Activated CD4-positive, alpha-beta T cell treated with anti-CD3 and anti-CD28 coated beads, Interleukin-2, amount 50 U/mL, for 48 hours (primary cell): ENCODE measurements at places on chromosomes 3 and 15.
A peak's percentile ranks its signal among the peaks of the same experiment; 100 is the strongest.

DNA sequence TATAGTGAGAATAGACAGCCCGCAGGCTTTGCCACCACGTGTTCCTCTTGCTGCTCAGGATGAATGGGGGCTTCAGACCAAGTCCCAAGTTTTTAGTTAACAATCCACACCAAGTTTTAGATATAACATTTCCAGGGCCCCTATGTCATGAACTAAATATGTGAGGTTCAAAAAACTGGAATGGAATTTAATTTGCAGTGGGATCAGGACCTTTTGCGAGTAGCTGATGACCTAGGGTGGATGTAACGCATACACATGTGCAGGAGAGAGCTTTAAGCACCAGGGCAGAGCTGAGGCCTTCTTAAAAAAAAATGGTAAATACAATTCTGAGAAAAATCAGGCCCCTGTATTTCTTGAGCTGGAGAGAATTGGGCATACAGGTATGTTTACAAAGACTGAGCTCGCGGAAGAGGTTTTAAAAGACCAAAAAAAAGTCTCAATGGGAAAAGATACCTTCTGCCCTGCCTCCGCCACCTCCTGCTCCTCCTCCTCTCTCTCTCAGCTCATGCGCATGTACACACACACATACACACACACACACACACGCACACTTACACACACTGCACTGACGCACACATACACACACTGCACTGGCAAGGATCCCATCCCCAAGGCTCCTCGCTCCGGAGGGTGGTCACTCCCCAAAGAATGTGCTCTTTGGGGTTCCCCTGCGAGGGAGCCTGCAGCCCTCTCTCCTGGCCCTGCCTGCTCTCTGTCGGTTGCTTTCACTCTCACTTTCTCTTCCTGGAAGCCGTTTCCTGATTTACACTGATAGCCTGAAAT, 48.2 kb upstream of the IGF1R start:
- peak; percentile 47 for DNase-seq

DNA sequence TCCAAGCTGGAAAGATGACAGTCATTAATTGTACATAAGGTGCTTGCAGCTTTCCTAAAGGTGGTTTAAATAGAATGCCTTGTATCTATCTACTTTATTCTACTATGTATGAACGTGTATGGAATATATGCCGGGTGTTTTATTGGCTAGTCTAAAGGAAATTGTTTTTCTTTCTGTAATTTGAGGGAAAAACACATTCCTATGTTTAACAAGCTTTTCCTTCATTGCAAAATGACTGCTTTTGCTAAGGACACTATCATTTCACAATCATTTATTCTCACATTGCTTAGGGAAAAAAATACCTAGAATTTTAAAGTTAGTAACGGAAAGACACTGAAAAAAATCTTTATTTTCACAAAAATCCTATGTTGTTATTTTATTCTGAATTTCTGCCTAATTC, 141.7 kb downstream of the WDR76 start:
- no peak for DNase-seq

DNA sequence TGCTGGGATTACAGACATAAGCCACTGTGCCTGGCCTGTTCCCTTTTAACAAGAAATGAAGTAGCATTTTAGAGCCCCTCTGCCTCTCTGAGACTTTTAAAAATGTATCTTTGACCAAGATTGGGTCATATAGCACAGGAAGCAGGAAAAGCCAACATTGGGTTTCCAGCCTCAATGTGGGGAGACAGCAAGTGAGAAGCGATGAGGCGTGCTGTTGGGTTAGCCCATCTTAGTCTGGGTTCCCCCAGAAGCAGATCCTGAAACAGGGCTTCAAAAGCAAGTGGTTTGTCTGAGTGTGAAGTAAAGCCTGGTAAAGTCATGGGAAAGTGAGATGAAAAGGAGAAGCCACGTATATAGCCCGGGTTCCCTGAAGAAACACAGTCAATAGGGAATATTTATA, 48.2 kb downstream of the SV2B start:
- DNase-seq = no peak

DNA sequence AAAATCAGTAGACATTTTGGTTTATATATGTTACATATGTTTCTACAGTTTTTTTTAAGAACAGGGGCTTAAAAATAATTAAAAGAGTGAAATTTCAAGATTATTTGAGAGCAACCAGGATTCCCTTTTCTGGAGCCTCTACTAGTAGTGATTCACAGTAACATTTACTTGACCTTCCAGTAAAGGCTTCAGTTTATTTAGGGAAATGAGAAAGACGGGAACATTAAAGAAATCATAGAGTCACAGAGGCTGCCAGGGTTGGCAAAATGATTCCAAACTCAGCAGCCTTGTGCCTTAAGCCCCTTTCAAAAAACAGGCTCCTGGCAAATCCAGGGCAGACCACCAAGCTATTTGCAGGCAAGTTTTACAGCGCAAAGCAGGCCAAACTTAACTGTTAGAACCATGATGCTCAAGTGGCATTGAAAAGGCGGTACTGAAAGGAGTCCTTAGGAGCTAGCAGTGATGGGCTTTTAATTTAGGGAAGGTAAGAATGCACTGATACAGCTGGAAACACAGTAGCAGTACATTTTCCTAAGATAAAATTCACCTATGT, 201.1 kb upstream of the ADAMTS9 start:
- no peak for DNase-seq

DNA sequence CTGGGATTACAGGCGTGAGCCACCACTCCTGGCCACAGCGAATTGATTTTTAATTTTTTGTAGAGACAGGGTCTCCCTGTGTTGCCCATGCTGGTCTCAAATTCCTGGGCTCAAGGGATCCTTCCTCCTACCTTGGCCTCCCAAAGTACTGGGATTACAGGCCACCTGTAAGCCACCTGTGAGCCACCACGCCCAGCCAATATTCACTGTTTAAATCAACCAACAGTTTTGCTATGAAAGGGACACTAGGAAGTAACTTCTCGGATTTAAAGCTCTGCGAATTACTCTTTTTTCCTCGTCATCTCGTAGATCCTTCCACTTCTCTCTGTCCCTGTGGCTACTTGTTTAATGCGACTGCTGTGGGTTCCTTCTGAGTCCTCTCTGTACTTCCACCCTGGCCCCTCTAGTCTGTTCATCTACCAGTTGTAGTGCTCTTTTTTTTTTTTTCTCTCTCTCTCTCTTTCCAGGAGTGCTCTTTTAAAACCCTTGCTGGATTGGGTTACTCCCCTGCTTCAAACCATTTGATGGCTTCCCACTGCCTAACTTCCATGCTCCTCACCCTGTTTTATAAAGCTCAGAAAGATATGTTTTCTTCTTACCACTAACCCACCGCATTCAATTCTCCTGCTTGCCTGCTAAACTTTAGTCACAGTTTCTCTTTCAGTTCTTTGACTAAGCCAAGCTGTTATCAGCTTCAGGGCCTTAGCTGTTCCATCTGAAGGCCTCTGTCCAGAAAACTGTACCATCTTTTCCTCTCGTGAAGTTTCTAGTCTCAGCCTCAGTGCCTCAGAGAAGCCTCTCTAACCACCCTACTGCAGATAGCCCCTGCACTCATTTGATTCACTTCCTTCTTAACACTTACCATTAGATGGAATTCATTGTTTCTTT, 12.4 kb downstream of the RTF1 start:
- no peak for DNase-seq

DNA sequence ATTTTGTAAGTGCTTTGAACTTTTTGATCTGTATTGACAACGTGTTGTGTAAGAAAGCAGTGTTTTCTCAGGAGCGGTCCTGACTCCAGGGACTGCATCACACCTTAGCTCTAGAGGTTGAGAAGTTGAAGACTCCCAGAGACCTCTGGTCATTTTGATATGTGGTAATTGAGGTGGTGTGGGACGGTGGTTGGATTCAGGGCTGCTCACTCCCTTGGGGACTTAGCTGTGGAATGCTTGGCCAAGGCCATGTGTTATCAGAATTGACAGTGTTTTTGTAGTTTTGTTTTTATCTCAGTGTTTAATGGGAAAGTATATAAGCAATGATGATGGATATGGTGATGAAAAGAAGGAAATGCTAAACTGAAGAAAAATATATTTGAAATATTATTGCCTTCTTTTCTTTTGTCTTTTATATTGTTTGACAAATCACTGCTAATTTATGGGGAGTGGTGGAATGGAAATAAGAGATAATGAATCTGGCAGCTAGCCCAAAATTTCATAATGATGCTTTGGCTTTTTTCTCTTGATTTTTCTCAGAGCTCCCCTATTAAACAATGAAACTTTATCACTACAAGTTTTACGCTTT, 16.0 kb downstream of the CMSS1 start:
- no peak for DNase-seq

DNA sequence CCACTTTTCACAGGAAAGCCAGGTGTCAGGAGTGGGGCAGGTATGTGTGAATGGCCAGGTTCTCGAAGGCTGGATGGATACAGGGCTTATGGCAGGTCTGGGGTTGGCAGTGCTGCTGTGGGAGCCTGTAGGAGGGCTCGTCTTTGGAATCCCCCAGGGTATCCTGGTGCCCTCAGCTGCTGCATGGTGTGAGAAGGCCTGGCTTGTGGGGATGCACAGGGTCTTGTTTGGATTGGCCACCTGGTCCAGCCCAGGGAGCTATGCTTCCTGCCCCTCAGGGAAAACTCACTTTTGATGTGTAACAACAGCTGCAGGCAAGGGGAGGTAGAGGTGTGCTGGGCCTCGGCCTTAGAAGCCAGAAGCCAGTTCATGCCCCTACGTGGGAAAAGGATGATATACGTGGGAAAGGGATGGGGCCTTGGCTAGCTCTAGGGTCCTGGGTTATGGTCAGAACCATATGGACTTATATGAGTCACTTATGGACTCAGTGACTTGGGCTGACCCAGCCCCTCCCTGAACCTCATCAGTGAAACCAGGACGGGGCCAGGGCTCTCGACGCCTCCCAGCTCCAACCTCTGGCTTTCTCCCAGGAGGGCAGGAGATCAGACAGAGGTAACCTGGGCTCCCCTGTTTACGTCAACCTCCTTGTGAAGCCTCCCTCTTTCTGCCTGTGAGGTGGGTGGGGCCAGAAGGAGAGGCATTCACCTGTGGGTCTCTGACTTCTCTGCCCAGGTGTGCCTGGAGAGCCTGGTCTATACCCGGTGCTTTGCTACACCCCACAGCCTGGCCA, 37.8 kb upstream of the CSPG4 start:
- DNase-seq = no peak

- no peak for DNase-seq
Measured at GRCh38 chr15:93730724-93731123, 500.6 kb upstream of the MCTP2 start.

DNA sequence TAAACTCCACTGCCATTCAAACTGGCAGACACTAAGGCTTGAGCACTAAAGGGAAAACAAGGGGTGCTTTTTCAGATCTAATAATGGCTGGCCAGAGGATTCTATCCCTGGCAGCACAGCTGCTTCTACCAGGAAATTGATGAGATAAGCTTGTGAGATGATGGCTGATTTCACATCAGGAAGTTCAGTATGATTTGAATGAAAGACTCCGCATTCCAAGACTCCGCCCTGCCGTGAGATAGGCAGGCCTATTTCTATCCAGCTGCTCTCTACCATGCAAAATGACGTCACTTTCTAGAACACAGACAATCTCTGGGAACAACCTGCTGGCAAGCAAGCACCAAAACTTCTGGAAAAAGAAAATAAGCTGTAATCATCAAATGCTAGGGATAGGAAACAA, 171.8 kb downstream of the WDR76 start:
- no peak for DNase-seq

DNA sequence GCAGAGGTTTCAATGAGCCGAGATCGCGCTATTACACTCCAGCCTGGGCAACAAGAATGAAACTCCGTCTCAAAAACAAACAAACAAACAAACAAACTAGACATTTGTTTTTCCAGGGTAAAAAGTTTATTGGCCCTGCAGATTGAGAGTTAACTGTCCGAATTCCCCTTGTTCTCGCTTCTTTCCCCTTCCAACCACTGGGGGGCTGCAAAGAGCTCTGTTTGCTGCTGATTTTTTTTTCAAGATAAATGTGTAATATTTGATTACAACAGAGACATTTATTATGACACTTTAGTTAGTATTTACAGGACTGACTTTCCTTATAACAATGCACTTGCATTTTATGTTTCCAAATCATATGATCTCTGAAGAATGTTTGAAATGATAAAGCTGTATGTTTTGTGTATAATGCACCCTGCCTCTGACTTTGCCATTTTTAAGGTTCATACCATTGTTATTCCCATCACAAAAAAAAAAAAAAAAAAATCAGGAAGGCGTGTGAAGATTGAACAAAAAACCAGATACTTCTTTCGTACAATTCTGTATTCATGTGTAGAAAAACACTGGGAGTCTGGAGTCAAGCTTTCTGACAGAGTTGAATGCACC, 2.8 kb downstream of the CLSTN2 start:
- peak; percentile 24 for DNase-seq

- DNase-seq = peak; percentile 4
Measured at GRCh38 chr15:23566071-23566554, 639 bp downstream of the MKRN3 start.

DNA sequence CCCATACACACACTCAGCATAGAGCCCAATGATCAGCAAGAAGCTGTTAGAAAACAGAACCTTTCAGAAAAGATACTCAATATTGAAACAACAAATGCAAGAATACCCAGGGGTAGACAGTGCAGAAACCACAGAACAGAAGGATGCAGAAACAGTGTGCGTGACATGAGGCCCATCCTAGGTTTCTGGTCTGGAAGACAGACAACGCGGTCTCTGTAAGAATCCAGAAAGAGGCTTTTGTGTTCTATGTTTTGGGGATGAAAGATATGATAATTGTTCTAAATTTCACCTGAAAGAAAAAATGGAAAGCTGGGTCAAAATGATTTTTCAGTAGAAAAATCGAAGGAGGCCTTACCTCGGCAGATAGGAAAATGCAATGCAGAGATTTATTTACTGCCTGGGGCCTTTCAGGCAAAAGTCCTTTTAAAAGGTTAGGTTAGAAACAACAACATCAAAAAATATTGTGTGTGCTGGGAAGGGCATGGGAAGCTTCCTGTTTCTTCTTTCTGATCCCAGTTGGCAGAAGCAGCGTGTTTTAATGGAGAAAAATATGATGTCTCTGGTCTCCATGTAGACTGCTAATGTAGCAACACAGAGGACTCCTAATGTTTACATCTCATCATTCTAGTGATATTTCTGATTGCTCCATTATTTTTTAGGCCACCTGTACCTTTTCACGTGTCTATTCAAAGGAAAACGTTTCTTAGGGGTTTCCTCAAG, 17.0 kb downstream of the SYNM start:
- no peak for DNase-seq

DNA sequence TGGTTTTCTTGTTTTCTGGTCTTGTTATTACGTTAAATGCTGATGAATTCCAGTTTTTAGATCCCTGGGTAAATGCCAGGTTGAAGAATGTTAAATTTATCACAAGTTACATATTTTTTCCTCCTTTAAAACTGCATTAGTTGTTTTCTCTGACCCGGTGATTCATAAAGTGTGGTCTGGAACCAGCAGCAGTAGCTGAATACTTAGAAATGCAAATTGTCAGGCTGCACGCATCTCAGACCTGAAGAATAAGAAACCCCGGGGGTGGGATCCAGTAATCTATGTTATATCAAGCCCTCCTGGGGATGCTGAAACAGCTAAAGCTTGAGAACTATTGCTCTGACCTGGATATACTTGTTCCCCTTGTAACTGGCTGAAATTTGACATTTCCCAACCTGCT, 69.1 kb downstream of the PEX5L start:
- no peak for DNase-seq
